ENCODE measurements at places on chromosomes 1 and 21. TPM values are rescaled to one million over a fixed set of nuclear protein-coding genes. Genes with fewer than 3 reads are reported as not detected.

Gene SMAP2
- total RNA-seq = 24.8 TPM

Gene PPIH
- total RNA-seq = 19.5 TPM

Gene ANXA9
- total RNA-seq = 0.18 TPM

Gene PLEKHM2
- total RNA-seq = 27.0 TPM

Gene PAPPA2
- 5.4 TPM for total RNA-seq

Gene NTMT2
- not detected for total RNA-seq

Gene IL20
- not detected for total RNA-seq

Gene PPFIA4
- total RNA-seq = 47.6 TPM

Gene BCAS2
- total RNA-seq = 30.2 TPM

Gene SYT11
- total RNA-seq = 143 TPM
